ENCODE measurements at places on chromosomes 6 and 20.
A peak's percentile ranks its signal among the peaks of the same experiment; 100 is the strongest.

GRCh38 chr6:170073846-170074245 lies 217.0 kb downstream of the DLL1 start:
- DNase-seq: no peak

- DNase-seq: no peak
These were observed 24.5 kb downstream of the RALY start for GRCh38 chr20:34018166-34018565.

GRCh38 chr6:144555066-144555465 lies 269.9 kb downstream of the UTRN start:
- DNase-seq: no peak

- DNase-seq: no peak
These were observed 78.8 kb downstream of the FOXF2 start for GRCh38 chr6:1468126-1468525.

DNA sequence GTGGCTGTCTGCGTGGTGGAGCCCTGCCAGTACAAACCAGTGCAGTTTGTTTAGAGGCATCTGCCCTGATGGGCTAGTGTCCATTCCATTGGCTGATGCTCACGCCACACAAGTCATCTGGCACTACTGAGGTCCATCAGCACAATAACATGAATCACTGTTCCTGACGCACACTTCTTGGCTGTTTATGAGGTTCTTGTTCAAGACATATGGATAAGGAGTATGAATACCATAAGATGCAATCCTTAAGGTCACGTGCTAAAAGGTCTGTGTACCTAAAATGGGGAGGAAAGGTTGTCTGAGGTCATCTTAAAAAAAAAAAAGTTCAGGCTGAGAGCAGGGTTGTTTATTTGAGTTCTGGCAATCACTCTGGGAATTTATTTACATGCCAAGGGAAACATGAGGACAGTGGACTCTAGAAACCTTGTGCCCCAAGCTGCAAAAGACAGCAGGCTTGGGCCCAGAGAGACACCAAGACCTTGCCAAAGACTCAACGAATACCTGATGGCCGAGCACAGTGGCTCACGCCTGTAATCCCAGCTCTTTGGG lies 54.1 kb upstream of the SHLD1 start:
- no peak for DNase-seq

DNA sequence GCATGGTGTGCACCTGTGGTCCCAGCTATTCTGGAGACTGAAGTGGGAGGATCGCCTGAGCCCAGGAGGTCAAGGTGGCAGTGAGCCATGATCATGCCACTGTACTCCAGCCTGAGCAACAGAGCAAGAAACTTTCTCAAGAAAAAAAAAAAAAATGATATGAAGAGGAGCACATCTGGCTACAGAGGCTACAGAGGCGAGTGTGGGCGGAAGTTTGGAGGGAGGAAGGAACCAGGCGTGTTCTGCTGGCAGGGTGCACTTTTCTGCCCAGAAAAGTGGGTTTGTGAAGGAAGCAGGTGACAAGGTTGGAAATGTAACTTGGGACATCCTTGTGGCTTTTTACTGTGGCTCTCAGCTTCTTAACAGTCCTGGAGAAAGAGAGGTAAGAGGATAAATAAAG lies 96.7 kb downstream of the SNX5 start:
- DNase-seq: no peak

GRCh38 chr6:37017606-37018197 lies 12.2 kb downstream of the FGD2 start:
- no peak for DNase-seq

GRCh38 chr20:51930775-51931174 lies 128.5 kb upstream of the SALL4 start:
- peak; percentile 50 for DNase-seq

DNA sequence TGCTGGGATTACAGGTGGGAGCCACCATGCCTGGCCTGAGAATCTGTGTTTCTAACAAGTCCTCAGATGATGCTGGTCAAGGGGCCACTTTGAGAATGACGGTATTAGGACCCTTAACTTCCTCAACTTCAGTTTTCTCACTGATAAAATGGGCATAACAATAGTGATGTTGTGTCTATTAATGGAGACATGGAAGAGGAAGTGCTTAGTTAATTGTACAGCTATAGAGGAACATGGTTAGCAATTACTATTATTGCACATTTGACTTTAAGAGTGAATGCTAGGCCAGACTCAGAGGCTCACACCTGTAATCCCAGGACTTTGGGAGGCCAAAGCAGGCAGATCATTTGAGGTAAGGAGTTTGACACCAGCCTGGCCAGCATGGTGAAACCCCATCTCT lies 12.7 kb downstream of the DPPA5 start:
- no peak for DNase-seq

- no peak for DNase-seq
These were observed 7.6 kb upstream of the LKAAEAR1 start for GRCh38 chr20:64091770-64092169.

DNA sequence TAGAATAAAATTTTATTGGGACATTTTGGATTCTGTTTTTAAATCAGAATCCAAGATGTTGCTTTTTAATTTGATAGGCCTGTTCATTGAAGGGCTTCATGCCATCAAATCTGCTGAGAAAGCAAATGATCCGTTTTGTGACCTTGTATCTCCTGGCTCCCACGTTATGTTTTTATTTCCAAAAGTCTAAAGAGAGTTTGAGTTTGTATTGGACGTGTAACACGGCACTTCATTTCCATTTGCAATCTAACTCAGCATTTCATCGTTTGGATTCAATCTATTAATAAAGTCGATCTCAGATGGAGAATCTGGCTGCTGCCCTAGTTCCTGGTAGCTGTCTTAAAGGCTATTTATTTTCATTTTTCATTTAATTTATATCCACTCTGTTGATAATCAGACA lies 17.0 kb downstream of the KIF25 start:
- no peak for DNase-seq

DNA sequence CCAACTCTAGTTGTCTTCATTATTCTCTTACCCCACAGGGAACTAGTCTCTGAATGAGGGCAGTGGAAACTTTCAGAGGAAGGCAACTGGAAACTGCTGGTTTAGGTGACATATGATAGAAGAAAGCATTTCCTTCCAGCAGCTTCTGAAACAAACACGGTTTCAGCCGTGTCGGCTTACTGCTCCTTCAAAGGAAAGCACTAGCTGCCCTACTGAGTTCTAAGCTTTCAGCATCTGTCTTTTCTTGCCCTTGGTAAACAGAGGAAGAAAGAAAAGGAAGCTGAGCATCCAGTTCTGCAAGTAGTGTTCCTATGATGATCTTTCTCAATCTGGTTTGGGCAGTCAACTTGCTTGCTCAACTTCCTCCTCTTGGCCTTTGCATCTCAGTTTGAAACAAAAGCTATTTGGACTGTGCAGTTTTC lies 117.5 kb upstream of the CEP85L start:
- DNase-seq: peak; percentile 61

- no peak for DNase-seq
These were observed 437.1 kb downstream of the GRIK2 start for GRCh38 chr6:101830501-101831031.

- DNase-seq: no peak
These were observed 661.3 kb downstream of the CD109 start for GRCh38 chr6:74357321-74357720.

GRCh38 chr6:124963416-124963785 lies 1.2 kb downstream of the RNF217 start:
- no peak for DNase-seq

DNA sequence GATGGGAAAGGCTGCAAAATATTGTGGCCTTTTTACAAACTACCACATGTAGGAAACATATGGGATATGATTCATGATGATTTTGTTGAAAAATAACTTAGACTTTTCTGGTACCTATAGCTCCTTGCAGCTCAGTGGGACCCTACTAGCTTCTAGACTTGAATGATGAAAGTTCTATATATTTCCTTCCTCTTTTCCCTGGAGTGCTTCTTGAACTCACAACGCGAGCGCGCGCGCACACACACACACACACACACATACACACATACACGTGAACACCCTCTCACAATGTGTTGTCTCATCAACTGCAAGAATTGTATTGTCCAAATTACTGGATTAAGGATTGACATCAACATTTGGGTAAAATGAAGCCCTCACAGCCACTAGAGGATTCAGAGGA lies 61.9 kb downstream of the TOX2 start:
- DNase-seq: no peak

- DNase-seq: no peak
These were observed 16.7 kb downstream of the SLC13A3 start for GRCh38 chr20:46634528-46634927.

GRCh38 chr20:39107741-39108140 lies 145.6 kb downstream of the DHX35 start:
- no peak for DNase-seq

- DNase-seq: no peak
These were observed 105.9 kb upstream of the ID4 start for GRCh38 chr6:19731282-19731681.

DNA sequence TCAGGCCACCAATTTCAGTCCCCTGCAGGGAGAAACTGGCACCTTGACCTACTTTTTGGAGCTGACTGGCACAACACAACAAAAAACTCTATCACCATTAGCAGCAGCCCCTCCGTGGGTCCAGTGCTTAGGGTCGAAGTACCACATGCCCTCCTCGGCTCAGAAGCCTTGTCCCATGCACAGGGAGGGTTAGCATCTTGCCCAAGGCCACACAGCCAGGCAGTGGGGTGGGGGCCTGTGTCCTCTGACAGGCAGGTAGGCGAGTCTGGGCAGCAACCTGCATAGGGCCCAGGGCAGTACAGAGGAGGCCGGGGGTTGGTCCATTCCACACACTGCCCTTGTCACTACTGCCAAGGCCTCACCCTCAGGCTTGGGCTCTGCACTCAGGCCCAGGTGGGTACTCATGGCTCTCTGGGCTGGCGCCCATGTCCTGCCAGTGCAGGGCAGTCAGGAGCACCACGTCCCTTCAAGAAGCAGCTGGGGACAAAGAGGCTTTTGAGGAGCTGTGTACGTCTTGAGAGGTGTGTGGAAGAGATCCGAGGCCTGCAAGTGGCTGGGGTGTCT lies 53.6 kb downstream of the PYGB start:
- no peak for DNase-seq

DNA sequence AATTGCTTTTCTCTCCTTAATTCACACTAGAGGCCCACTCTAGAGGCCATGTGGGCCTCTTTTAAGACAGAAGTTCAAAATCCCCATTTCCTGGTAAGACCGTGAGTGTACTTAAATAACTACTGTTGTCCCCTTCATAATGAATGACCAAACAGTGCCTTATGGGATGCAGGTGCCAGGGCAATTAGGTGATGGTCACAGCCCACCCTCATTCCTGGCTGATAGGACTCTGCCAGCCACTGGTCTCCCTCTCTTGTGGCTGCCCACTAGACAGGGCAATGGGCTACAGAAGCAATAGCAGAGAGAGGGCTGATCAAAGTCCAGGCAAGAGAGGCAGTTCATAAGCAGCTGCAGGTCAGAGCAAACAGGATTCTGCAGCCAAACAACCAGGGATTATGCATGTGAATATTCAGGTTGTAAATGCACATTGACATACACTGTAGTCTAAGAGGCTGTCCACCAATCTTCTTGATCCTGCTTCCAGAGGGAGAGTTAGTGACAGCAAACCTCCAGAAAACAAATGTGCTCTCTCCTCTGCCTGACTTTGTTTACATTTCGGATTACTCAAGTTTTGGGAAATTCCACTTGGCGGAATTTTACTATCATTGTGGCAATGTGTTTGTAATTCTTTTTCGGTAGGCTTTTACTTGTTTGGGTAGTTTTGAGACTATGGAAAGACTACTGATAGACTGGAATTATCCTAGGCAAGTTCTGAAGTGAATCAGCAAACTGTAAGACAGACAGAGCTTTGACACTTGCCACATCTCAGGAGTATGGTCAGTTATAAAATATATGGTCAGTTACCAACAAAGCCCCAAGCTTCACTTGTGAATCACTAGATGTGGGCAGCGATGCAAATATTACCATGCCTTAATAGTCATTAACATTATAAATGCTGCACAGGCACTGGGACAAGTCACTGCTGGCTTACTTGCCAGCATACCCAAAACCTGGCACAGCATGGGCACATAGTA lies 12.8 kb downstream of the PTPRK start:
- DNase-seq: no peak

GRCh38 chr6:155387481-155387880 lies 68.2 kb downstream of the NOX3 start:
- no peak for DNase-seq

DNA sequence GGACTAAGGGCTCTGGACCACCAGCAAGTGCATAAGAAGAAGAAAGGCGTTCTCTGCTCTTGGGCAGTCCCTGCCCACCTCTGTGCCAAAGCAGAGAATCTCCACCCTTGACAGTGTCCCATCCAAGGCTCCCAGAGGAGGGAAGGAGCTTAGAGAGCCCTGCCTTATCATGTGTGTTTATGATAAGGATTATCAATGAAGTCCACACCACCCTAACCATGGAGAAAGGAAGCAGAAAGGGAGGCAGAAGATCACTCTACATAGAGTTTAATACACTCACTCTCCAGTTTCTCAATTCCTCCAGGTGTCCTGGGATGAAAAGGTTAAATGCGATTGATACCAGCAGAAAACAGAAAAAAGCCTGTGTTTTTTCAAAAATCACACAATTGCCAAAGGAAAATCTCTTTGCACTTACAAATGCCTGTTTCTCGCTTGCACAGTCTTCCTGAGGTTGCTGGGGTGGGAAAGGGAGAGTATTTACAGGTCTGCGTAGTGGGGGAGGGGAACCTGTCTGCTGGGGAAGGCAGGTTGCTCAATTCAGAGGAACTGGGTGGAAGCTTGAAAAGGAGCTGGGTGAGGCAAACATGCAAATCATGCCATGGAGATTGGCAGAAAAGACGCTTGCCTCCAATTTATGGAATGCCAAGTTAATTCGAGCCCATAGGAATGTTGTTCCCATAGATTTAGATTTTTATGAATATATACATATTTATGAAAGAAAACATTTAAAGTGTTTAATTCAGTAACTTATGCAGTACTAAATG lies 104.0 kb downstream of the EYA2 start:
- DNase-seq: peak; percentile 52

GRCh38 chr6:15023448-15023847 lies 222.4 kb upstream of the JARID2 start:
- no peak for DNase-seq

- DNase-seq: no peak
These were observed 85.7 kb upstream of the TAB2 start for GRCh38 chr6:149231778-149232177.

- peak; percentile 75 for DNase-seq
These were observed 84.6 kb downstream of the PTPN1 start for GRCh38 chr20:50594591-50595432.

- no peak for DNase-seq
These were observed 66.9 kb downstream of the COL19A1 start for GRCh38 chr6:69933239-69933638.

GRCh38 chr6:149846321-149846720 lies 17.8 kb downstream of the LRP11 start:
- no peak for DNase-seq
